Fibroblast of pulmonary artery (primary cell): ENCODE measurements at places on chromosomes 6 and 20.

- no peak for DNase-seq
These were observed at the start of gene SEMG1 for GRCh38 chr20:45206725-45207124. Gene SEMG1 (plus strand): TSS chr20:45207033. CDS start chr20:45207054, 21 bp downstream.

- peak; percentile 89 for DNase-seq
These were observed 180.5 kb downstream of the OGFRL1 start for GRCh38 chr6:71468841-71469700.

GRCh38 chr20:6819599-6819998 lies 52.1 kb downstream of the BMP2 start:
- DNase-seq: peak; percentile 26

DNA sequence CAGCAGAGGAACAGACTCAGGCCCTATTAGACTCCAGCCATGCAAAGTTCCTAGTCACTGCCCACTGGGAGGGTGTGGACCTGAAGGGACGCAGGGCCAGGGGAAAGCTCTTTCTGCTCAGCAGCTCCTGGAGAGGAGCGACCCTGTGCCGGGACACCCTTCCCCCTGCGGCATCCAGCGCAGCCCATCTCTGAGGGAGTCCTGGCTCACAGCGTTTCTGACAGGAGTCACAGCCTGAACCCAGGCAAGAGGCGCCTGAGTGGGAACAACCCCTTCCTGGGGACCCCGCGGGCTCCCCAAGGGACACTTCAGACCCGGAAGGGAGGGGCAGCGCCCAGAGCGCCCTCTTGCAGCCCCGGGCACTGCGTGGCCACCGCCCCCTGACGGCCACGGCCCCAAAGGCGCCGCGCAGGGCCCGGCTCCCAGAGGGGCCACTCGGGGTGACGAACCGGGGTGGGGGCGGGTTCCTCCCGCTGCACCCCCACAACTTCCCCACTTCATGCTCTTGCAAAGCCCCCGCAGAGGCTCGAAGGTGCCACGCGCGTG lies 862 bp downstream of the UCKL1 start:
- no peak for DNase-seq

DNA sequence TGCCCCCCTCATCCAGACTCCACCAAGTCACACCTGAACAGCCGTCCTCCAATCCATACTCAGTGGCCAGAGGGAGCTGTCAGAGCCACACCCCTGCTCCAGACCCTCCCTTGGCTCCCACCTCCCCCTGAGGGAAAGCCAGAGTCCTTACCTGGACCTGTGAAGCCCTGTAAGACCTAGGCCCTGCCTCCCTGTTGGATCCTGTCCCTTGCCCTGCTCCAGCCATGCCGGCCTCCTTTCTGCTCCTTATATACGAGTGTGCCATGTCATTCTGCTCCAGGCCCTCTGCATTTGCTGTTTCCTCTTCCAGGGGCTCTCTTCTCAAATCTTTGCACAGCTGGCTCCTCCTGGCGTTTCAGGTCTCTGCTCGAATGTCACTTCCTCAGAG lies 100.3 kb upstream of the MYL9 start:
- no peak for DNase-seq

- DNase-seq: no peak
These were observed 54.6 kb upstream of the UBR2 start for GRCh38 chr6:42509256-42509655.

- DNase-seq: peak; percentile 74
These were observed 5.6 kb downstream of the BAG2 start for GRCh38 chr6:57177545-57178265.

DNA sequence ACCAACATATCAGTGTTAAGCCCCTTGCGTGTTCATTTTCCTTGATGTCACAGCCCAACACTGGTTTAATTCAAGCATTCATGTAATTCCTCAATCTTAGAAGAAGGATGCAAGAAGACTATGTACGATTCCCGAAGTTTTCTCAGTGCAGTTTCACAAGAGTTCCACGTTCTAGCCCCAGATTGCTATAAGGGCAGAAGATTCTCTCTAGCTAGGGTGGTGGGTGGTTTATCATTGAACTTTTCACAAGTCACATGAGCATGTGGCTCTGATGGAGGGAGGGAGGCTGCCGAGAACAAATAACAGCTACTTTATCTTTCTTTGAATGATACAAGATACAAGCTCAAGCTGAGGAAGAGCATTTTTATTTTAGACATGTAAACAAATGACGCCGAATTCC lies 71.9 kb upstream of the NHSL1 start:
- DNase-seq: no peak

DNA sequence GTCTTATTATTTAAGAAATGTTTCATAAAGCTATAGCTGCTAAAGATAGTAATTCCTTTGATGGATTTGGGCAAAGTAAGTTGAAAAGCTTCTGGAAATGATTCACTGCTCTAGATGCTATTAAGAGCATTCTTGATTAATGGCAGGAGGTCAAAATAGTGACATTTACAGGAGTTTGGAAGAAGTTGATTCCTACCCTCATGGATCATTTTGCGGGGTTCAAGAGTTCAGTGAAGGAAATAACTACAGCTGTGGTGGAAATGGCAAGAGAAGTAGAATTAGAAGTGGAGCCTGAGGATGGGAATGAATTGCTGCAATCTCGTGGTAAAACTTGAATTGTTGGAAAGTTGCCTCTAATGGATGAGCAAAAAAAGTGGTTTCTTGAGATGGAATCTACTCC lies 316.1 kb downstream of the UTRN start:
- no peak for DNase-seq

DNA sequence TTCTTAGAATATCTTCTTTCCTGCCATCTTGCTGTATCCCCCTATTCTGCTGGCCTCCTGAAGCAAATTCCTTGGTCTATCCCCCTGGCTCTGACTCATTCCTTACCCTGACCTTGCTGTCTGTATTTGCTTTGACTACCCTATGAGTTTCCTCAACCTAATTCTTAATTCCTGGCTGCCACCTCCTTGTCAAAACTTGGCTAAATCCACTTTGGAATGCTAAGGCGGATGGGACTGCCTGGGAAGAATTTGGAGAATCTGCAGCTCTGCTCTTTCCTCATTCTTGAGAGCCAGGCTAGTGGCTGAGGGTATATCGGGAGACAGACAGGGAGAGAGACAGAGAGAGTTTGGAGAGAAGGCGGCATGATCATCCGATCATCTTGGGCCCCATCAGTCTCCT lies 24.4 kb downstream of the CAP2 start:
- peak; percentile 95 for DNase-seq

DNA sequence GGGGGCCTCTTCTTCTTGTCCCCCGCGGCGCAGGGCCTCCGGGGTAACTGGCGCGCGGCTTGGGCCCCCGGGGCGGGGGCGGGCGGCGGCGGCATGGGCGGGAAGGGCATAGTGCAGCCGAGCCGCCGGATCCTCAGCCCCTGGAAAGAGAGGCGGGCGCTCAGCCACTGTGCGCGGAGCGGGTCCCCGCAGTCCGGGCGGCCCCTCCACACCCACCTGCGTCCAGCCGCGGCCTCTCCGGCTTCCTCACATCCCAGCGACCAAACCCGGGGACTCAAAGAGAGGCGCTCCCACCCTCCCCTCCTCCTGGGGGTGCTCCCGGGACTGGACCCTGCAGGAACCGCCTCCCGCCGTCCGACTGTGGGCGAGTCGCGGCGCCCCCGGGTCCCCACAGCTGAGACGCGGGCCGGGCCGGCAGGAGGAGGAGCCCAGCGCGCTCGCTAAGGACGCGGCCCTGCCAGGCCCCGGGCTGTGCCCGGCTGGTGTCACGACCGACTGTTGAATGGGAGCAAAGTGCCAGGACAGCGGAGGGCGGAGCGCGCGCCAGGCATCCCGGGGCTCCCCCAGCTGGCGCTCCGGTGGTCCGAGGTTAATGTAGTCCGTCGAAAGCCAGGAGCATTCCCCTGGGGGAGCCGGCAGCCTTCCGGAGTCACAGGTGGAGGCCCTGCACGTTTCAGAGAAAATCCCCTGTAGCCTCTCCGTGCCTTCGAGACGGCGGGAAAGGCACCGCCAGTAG lies at the start of gene PRR18:
Gene PRR18, minus strand, starts transcription at position 360 of the 736 bp plus-strand sequence. Its CDS starts 250 bp downstream, at position 110.
- no peak for DNase-seq

DNA sequence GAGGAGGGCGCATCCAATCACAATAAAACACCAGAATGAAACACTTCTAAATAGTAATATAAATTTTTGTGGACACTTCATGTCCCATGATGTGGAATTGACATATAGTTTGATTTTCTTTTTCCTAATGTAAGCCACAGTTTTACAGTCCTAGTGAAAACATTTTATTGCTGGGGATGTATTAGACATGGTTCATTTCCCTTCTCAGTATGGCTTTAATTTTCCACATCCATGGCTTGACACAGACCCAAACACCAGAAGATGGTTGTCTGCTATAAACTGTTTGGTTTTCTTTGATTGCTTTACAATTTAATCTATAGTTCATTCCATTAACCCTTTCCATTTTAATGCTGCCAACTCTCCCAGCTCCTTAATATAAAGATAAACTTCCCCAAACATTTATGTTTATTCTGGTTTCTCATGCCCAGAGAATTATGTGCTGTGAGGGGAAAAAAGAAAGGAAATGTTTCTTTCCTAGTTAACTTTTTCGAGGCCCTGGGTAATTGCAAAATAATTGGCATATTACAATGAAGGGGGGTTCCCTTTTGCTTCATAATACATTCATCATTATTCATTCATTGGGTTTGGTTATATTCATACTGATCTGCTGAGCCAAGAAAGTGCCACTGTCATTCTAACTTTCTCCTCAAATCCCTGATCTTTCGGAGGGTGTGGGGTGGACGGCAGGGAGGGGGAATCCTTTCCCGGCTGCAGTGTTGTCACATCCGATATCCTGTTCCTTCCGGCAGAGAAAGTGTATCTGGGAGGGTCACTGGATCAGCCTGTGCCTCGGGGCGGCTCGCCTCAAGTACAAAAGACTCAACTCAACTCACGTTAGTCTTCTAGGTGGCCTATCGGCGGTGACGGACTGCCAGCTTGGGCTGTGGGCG lies 127.6 kb upstream of the TFAP2D start:
- no peak for DNase-seq
